ENCODE measurements at places on chromosomes 4 and X. TPM values are rescaled to one million over a fixed set of nuclear protein-coding genes. Genes with fewer than 3 reads are reported as not detected.

Gene DCAF4L1
- total RNA-seq: 0.24 TPM

Gene TMEM35A
- 0.85 TPM for total RNA-seq

Gene YIPF7
- total RNA-seq: not detected

DNA sequence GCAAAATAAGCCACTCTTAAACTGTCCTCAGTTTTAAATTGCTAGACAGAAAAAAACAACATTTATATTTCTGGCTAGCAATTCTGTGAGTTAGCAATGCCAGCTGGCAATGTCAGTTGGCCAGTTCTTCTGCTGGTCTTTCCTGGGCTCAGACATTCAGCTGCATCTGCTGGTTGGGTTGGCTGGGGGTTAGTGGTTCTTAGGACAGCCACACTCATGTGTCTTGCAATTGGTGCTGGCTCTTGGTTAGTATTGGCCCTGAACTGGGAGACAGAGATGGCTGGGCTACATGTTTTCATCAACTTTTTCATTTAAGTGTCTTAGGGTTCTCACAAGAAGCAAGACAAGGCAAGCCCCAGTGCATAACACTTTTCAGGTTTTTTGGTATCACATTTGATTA, 48.0 kb upstream of the PDLIM5 start:
- no peak for DNase-seq

DNA sequence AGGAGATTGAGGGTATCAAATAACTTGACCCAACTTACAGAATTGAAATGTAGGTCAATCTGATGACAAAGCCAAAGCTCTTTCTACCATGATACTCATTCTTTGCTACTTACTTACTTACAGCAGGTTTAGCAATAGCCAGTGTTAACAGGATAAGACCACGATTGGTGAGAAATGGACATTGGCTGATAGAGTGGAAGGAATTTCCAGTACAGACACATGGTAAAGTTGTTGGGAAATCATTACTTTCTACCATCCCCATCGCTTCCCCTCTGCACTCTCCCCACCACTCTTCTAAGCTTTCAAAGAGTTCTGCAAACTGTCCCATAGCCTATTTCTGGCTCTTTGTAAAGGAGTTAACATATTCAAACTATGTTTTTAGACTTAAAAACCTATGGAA, 119.7 kb downstream of the CHRNA9 start:
- DNase-seq: no peak

DNA sequence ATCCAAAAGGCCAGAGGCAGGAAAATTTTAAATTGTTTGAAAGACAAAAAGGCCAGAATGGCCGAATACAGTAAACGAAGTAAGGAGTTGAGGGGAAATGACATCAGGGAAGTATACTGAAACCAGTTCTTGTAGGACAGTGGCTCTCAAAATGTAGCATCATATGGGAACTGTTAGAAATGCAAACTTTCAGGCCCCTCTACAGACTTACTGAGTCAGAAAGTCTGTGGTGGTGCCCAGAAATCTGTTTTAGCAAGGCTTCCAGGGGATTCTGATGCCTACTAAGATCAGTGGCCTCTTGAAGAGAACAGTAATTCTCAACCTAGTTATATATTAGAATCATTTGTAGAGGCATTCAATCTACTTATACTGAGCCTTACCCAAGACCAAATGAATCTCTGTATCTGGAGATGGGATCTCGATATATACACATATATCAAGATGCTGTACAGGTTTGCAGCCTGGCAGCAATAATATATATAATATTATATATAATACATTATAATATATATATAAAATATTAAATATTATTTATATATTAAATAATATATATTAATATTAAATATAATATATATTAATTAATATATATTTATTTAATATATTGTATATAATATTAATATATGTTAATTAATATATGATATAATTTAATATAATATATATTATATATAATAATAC, 39.7 kb downstream of the ADAMTS3 start:
- DNase-seq: no peak

- DNase-seq: no peak
Measured at GRCh38 chr4:6523251-6523650, 50.8 kb upstream of the PPP2R2C start.

All from chondrocyte (in vitro differentiated cells).